ENCODE measurements at places on chromosomes 12 and 14.
A peak's percentile ranks its signal among the peaks of the same experiment; 100 is the strongest.

DNA sequence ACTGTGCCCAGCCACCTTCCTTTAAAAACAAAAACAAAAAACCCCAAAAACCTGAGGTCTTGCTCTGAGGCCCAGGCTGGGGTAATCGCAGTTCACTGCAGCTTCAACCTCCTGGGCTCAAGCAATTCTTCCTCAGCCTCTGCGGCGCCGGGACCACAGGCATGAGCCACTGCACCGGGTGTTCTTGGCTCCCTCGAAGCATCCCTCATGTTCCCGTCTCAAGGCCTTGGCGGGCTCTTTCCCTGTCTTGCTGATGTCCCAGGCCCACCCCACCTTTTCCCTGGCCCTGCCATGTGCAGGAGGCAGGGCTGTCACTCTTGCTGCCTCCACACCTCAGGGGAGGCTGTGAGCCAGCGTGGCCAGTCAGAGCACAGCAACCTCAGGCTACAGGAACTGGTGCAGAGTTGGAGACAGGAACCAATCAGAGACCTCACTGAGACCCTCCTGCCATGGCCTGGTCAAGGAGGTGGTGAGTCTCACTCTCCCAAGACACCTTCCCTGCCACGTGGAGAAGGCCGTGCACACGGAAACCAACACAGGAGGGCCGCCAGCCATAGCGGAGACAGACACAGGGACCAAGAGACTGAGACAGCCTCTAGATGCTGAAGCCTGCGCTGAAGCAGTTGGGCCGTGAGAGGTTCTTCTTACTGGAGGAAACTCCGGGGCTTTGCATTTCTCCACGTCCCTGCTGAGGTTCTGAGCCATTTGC, 6.0 kb upstream of the AMN start:
- no peak for DNase-seq

GRCh38 chr14:68711561-68712309, 81.1 kb downstream of the ZFP36L1 start:
- no peak for DNase-seq

DNA sequence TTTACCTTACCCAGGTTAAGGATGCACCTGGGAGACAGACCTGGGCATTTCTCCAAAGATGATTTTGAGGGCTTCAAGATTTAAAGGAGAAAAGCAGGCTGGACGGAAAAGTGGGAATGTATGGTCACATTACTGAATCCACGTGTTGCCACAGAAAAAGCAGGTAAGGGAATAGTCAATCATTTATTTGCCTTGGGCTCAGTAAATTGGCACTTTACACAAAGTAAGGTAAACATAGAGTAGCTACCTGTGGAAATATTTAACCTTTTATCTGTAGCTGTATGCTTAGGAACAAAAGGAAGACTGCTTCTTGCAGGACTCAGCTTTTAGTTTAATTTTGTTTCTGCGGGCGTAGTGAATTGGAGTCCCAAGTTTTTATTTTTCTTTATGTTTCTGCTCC, 153.3 kb downstream of the SLCO1B3 start:
- DNase-seq: no peak

- DNase-seq: peak; percentile 12
Observed at GRCh38 chr12:126663304-126664094, 1598.3 kb downstream of the AACS start.

- no peak for DNase-seq
Observed at GRCh38 chr14:96016501-96017160, 22.5 kb upstream of the C14orf132 start.

DNA sequence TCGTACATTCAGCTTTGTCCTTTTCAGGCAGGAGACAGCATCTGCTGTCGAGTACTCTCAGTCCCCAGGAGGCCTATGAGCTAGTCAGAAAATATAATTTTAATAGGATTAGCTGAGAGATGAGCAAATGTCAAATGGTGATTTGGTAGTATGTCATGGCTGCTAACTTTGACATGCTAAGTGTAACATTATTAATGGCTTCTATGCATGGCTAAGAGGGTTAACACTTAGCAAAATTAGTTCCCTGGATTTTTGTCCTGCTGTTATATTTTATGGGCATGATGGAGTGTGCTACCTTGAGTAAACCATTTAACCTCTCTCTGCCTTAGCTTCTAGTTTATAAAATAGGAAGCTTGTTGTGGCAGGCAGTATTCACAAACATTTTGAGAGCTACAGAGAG, 2.9 kb upstream of the PCNX1 start:
- DNase-seq: no peak

GRCh38 chr12:31494455-31494854, 96.5 kb downstream of the DENND5B start:
- no peak for DNase-seq

- no peak for DNase-seq
Observed at GRCh38 chr12:26241080-26241479, 45.7 kb downstream of the SSPN start.

DNA sequence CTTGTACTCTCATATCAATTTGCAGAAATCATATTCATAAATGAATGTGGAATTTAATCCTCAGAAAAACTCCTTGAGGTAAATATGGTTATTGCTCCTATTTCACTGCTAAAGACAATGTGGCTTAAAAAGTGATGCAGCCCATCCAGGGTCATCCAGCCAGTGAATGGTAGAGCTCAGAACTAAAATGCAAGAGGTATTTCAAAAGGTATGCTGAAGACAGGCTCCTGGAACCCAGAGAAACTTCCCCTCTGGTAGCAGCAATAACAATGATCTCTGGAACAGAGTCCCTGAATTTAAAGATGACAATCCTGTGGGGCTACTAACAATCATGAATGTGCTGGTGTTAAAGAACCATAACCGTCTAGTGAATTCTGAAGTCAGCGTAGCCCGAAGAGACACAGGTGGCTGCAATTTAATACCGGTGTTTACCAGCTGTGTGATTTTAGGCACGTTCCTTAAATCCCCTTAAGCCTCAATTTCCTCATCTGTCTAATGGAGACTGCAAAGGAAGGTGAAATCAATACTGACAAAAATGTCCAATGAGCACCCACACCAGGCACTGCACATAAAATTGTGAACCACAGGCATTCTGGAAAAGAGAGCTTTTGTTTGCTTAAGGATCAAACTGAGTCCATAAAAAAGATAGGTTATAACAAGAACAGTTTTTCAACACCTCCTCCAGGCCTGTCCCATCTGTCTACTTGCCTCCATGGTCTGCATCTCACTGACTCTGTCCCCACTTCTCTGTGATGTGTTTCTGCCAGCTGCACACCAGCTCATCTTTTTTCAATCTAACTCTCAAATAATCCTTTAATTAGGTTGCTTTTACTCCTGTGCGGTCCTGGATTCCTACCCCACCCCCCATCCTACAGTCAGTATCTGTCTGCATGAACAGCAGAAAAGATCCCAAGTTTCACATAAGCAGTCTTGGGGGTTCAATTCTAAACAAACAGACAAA, 10.5 kb downstream of the TM7SF3 start:
- no peak for DNase-seq

- no peak for DNase-seq
Observed at GRCh38 chr12:11615481-11615880, 34.0 kb upstream of the ETV6 start.

DNA sequence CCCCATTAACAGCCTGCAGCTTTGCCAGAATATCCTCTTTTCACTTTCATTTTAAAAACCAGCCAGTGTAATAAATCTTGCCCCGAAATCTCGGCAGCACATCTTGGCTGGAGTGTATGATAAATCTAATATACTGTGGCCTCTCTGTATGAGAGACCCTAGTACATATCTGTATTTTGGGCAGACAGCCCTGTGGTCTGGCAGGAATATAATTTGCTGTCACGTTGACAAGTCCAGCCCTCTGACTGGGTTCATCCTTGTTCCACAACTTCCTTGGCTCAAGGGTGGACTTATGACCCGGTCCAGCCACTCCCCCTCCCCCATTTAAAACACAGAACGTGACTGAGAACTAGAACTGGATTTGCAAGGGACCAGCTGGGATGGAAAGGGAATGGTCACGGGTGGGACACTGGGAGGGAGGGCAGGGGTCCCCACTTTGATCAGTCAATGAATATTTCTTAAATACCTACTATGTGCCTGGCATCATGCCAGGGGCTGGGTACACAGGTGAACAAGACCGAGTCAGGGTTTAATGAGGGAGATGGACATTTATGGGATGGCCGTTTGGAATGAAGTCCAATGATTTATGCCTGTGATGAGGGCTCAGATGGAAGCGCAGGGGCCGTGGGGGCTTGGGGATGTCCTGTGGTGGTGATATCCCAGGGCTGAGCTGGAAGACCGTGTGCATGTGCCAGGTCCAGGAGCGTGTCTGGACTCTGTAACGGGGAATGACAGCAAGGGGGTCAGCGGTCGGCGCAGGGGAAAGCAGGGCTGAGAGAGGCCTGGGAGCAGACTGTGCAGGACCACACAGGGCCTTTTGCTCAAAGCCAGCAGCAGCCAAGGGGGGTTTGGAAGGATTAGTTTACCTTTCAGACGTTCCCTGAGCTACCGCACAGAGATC, 190.5 kb downstream of the PHETA1 start:
- no peak for DNase-seq

GRCh38 chr12:98797200-98797599, 152.1 kb downstream of the APAF1 start:
- DNase-seq: no peak

GRCh38 chr12:32399370-32400113, at the start of gene FGD4:
FGD4 (plus strand) TSS chr12:32399558.
- DNase-seq: peak; percentile 54

Data from activated CD4-positive, alpha-beta T cell treated with anti-CD3 and anti-CD28 coated beads, Interleukin-2, Interleukin-4, amounts not matched to agents 100 ng/mL and 50 ng/mL, durations not matched to agents 16 hours and 8 hours (primary cell).